ENCODE measurements at places on chromosomes 16 and 17.
A peak's percentile ranks its signal among the peaks of the same experiment; 100 is the strongest.

DNA sequence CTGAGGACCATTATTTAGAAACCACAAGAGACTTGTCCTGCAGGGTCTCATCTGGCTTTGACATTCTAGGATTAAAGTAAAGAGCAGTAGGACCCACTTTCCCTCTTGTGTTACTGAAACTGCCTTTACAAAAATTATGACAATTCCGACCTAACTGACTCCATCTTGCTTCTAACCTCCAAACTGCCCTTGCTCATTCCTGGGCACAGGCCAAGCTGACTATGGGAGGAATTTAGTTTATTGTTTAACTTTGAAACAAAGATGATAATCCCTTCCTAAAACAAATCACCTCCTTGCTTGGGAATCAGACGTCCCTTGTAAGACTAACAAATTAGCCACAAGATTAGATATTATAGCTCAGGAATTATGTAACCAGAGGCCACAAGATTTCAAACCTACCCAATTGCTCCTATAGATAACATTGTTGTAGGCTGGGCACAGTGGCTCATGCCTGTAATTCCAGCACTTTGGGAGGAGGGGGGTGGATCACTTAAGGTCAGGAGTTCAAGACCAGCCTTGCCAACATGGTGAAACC lies 87.0 kb upstream of the FBXO47 start:
- DNase-seq: no peak

DNA sequence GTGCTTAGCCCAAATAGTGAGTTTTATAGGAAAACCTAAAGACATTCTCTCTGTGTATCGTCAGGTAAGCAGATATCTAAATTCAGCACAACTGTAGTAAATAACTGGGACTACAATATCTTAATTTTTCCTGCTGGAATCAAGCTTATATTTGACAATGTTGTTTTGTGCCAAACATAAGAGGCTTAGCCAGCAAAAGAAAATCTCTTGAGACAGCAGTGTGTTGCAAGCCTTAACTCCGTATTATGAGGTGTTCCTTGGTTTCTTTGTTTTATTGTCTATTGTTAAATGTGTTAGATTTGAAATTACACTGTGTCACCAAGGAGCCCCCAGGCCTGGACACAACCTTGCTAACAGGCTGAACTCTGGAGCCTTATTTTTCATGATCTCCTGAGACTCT lies 1570.6 kb upstream of the GOT2 start:
- DNase-seq: no peak

DNA sequence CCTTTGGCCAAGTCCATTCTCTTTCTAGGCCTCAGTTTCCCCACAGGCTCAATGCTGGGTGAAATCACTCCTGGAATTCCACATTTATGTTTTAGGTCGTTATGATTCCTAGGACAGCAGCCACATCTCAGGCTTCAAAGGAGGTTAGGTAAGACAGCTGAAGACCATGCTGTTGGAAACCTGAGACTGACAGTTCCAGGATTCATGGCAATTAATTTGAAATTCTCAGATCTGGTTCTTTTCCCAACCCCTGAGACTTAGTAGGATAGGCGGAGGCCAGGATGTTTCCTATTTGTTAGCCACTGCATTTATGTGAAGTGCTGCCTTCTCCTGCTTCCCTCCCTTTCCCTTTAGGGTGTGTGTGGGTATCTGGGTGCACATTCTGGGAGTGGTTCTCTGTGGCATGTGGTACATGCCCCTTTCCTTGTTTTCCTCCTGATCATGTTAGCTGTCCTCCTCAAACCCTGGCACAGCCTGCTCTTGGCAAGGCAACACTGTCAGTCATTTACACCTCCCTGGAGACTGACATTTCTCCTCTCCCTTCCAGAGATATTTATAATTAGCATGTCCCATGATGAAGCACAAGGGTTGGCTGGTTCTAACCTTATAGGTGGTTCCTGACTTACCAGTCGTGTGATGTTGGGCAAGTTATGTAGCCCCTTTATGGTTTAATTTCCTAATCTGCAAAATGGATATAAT lies 91.4 kb upstream of the SALL1 start:
- no peak for DNase-seq

DNA sequence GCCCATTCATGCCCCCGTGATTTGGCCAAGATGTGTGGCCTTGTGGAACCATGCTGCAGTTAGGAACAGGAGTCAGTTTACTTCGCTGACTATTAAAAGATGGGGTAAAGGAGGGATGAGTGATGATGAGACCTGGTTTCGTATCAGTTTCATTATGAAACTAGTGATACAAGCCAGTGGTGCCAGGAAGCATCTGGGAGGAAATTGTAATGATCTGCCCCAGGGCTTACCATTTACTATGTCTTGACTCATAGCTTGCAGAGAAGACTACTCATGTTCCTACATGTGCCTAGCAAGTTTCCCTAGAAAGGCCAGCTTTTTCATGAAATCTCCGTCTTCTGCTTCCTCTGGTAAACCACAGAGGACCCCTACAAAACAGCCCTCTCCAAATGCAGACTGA lies 23.2 kb downstream of the CDH3 start:
- DNase-seq: no peak

DNA sequence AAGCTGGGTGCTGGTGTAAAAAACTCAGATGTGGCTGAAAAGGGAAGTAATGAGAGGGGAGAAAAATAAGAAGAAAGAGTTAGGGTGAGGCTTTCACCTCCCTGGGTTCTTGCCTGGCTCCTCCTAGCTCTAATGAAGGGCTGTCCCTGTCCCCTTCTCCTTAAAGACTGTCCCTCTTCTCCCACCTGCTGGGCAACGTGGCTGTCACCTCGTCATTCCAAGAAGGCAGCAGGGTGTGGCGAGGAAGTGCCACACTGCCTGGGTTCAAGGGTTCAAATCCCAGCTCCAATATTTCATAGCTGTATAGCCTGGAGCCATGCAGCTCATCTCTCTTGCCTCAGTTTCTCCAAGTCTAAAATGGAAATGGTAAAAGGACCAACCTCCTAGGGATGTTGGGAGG lies 122.5 kb upstream of the CACNG5 start:
- no peak for DNase-seq

DNA sequence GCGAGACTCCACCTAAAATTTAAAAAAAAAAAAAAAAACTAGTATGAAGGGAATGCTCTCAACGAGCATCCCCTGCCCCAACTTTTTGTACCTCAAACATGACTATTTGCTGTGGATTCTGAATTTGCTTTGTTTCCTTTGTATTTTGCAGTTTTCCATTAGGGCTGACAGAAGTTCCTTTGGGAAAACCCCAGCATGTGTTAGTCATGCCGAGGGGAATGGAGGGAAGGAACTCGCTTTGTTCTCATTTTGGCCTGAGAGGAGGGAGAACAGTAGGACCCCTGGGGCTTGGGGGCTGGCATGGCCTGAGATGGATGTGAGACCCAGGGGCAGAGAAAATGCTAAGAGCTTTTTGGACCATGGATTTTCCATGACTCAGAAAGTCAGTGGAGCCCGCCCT lies 20.5 kb downstream of the KRT9 start:
- DNase-seq: no peak

DNA sequence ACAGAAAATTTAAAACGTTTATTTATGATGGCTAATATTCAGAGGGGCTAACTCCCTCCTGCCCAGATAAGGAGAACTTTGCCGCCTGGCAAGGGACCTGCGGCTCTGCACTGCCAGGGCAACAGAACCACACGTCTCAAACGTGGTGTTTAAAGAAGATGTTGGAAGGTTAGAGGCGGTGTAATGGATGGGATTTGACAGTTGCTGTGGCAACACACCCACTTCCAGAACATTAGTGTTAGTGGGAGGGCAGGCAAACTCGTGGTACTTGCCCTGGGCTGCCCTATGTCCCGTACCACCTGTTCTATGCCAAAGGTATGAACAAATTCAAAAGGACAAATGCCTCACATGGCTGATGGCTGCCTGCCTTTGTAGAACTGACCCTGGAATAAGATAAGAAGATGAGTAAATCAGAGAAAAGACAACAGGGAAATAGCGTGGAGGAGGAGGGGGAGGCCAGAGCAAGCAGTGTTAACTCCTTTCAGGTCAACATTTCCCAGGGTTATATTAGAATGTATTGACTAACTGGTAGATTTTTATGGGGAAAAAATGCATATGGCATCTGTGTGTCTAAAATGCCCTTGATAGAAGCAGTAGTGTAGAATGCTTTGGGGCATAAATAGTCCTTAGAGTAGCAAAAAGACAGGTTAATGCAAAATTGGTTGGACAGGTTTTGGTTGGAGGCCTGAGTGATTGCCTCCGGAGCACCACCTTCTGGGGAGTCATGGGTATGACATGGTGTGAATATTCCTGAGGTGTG lies 30.8 kb downstream of the HLF start:
- DNase-seq: peak; percentile 64

GRCh38 chr17:10875430-10875851 lies 37.6 kb upstream of the PIRT start:
- DNase-seq: no peak

DNA sequence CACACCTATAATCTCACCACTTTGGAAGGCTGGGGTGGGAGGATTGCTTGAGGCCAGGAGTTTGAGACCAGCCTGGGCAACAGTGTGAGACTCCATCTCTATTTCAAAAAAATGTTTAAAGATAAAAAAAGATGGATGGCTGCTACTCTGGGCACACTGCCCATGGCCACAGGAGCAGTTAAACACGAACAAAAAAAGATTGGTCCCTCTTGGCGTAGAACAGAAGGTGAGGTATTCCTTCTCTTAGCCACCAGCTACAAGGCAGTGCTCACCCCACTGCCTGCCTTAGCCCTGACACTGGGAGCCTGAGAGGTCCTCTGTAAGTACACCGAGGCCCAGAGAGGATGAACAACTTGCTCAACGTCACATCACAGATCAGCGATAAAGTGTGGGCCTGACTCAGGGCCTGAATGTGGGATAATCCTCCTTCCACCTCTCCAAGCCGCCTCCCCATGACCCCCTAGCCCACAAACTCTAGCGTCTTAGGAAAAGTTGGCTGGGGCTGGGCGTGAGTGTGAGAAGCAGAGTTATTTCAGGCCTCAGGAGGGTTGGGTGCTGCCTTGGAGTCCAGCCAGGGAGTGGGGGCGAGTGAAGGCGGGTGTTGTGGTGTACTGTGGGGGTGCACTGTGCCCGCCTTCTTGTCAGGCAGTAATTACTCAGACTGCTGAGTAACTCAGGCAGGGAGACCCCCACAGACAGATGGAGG lies 2.3 kb upstream of the DPH1 start:
- no peak for DNase-seq

DNA sequence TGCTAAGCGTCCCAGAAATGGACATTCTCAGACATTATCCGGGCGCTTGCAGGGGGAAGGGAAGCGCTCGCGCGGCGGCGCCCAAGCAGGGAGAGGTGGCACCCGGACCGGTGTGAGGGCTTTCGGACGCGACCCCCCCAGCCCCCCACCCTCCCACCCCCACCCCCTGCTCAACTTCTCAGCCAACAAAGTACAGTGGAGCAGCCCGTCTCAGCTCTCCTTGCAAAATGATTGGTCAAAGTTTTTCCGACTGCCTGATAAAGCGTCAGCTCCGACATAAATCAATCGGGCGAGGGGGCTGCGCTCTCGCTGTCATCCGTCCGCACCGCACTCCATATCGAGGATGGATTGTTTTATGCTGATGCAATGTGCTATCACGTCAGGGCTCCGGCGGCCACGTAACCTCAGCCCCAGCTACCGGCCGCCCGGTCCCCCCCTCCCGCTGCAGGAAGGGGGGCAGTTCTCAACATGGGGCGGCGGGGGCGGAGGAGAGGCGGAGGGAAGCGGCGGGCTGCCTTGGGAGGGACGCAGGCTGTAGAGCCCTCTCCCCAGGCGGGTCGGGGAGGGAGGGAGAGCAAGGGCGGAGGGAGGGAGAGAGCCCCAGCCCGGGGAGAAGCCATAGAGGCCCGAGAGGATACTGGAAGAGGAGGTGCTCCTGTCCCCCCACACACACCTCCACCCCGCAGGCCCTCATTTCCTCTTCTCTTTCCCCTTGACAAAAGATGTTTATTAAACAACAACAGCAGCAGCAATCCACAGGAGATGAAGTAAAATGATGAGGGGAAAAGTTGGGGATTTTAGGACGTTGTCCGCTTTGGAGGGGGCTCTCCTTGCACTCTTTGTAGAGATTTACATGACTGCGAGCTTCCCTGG lies at the start of gene HOXB9:
Gene HOXB9, minus strand, starts transcription at position 114 of the 873 bp plus-strand sequence. Its CDS starts 89 bp downstream, at position 25.
- DNase-seq: peak; percentile 30

DNA sequence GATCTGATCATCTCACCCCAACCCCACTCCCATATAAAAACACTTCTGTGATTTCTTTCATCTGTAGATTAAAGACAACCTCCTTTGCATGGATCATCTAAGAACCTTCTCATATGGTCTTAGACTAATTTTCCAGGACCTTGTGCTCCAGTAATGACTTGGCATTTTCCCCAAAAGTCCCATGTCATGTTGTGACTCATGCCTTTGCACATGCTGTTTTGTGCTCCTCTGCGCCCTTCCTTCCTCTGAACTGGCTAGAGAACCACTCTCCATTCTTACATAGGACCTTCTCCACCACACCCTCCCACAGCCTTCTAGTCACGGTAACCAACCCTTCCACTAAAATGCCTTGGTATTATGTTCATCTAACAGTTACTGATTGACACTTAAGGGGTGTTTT lies 99.5 kb upstream of the AXIN2 start:
- no peak for DNase-seq

DNA sequence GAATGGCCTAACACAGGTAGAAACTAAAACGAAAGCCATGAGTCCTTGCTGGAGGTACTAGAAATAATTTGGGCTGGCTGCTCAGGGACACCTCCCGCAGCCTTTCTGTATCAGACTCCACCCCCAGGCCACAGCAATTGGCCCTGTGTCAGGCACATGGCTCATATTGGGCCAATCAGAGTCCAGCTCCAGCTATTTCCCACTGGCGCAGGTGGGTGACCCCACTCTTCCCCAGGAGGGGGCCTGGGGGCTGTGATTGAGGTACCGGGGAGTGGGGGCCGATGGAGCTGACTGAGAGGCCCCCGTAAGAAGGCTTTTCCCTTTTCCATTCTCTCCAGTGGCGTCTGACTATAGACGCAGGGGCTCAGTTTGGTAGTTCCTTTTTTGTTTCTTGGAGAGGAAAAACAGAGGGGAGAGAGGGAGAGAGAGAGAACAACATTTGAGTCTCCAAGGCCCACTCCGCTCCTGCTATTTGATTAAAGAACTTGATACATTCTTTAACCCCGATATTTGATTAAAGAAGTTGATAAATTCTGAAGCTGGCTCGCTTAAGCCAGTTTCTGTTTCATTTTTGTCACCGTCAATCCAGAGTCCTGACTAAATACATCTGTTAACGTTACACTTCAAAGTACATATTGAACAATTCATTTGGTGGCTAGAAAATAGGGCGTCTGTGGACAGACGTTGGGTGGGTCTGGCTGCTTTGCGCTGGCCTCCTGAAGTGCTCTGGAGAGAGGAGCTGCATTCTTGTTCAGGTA lies 26.3 kb downstream of the FOXL1 start:
- DNase-seq: peak; percentile 35

- DNase-seq: no peak
Measured at GRCh38 chr16:89395150-89396142, 94.9 kb downstream of the ANKRD11 start.
